ENCODE measurements at places on chromosomes 1 and 21. TPM values are rescaled to one million over a fixed set of nuclear protein-coding genes. Genes with fewer than 3 reads are reported as not detected.

DNA sequence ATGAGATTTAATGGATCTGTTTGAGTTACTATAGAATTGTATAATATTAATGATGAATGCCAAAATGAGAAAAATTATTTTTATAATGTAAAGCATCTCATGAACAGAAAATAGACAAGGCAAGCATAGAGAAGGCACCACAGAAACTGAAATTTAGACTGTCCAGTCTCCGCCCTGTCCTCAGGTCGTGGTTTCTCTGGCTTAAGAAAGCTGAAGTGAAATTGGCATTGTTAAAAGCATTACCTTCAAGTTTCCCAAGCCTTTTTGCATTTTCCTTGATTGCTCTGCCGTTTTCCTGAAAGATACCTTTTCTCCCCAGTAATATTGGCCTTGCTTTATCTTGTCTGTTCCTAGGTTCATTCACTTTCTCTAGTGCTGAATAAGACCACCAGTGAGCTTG is 58.0 kb downstream of the VPS13D start:
- H3K36me3 ChIP-seq, result no peaks in the 10 kb centered on the region
- no peaks in the 10 kb centered on the region for H3K4me1 ChIP-seq
- no peak overlapping the region for H3K27ac ChIP-seq

GRCh38 chr1:188514917-188515316 is 1686.2 kb downstream of the PLA2G4A start:
- no peak for DNase-seq
- H3K4me3 ChIP-seq, result no peak overlapping the region

- peaks cover 5% of the 10 kb centered on the region for H3K4me1 ChIP-seq
- no peak overlapping the region for H3K27ac ChIP-seq
- no peak overlapping the region for H3K4me3 ChIP-seq
- no peaks in the 10 kb centered on the region for H3K27me3 ChIP-seq
These were observed 6.7 kb downstream of the ASH1L start for GRCh38 chr1:155555915-155556314.

- no peak for DNase-seq
- no peak overlapping the region for H3K27ac ChIP-seq
- H3K27me3 ChIP-seq, result no peaks in the 10 kb centered on the region
- peaks cover 2% of the 10 kb centered on the region for H3K4me1 ChIP-seq
These were observed 324.9 kb downstream of the SIPA1L2 start for GRCh38 chr1:232305050-232305449.

The CLCA4 gene
- total RNA-seq, result not detected

- no peak overlapping the region for H3K27ac ChIP-seq
- no peaks in the 10 kb centered on the region for H3K4me1 ChIP-seq
- H3K4me3 ChIP-seq, result no peak overlapping the region
- H3K36me3 ChIP-seq, result no peaks in the 10 kb centered on the region
- DNase-seq, result no peak
These were observed 19.7 kb upstream of the SFT2D2 start for GRCh38 chr1:168206111-168206510.

GRCh38 chr1:154349121-154349520 is 23.8 kb downstream of the ATP8B2 start:
- DNase-seq, result no peak
- H3K36me3 ChIP-seq, result no peaks in the 10 kb centered on the region
- H3K27ac ChIP-seq, result no peak overlapping the region
- H3K4me1 ChIP-seq, result peaks cover 12% of the 10 kb centered on the region
- no peak overlapping the region for H3K4me3 ChIP-seq

DNA sequence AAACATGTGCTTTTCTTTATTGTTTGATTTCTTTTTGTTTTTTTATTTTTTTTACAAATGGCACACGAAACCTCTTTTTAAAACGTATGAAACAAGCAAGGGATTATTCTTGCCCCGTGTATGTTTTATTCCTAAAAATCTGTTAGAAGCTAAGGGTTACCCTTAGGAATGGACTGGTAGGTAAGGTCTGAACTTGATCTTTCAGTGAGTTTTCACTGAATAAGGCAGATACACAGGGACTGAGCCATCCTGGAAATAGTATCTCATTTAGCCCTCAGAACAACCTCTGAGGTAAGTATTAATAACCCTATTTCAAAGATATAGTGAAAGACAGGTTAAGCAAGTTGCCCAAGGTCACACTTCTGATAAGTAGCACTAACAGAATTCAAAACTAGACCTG is 6.0 kb downstream of the CD53 start:
- DNase-seq, result no peak
- H3K4me3 ChIP-seq, result no peak overlapping the region
- no peaks in the 10 kb centered on the region for H3K4me1 ChIP-seq
- H3K27me3 ChIP-seq, result no peaks in the 10 kb centered on the region

GRCh38 chr1:204548265-204548664 is 32.1 kb downstream of the MDM4 start:
- no peak for DNase-seq
- no peaks in the 10 kb centered on the region for H3K36me3 ChIP-seq
- H3K27ac ChIP-seq, result no peak overlapping the region
- no peaks in the 10 kb centered on the region for H3K27me3 ChIP-seq
- no peak overlapping the region for H3K4me3 ChIP-seq

DNA sequence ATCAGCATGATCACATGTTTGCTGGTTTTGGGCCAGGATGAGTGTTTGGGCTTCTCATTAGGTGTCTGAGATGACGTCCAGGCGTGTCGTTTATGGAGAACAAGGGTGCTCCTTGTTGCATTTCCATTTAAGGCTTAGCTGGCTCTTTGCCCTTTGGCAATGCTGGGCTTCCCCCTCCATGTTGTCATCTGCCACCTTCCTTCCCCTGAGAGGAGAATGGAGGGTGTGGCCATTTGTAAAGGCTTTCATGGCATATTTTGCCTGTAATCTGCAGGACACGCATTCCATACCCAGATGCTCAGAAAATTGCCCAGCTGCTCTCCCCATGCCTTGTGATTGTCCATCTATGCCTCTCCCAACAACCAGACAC is 27.7 kb downstream of the PKP1 start:
- no peak overlapping the region for H3K4me3 ChIP-seq
- no peaks in the 10 kb centered on the region for H3K4me1 ChIP-seq

DNA sequence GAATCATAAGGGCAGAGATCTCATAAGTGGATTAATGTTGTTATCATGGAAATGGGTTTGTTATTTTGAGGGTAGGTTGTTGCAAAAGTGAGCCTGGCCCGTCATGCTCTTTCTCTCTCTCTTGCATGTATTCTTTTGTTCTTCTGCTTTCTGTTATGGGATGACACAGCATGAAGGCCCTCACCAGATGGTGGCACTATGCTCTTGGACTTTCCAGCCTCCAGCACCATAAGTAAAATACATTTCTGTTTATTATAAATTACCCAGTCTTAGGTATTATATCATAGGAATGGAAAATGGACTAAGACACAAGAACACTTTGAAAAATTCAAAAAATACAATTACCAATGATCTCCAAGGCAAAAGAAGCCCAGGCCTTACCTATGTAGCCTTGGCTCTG is 676.1 kb downstream of the PTPRU start:
- no peak overlapping the region for H3K27ac ChIP-seq
- no peak overlapping the region for H3K4me3 ChIP-seq
- H3K36me3 ChIP-seq, result no peaks in the 10 kb centered on the region

DNA sequence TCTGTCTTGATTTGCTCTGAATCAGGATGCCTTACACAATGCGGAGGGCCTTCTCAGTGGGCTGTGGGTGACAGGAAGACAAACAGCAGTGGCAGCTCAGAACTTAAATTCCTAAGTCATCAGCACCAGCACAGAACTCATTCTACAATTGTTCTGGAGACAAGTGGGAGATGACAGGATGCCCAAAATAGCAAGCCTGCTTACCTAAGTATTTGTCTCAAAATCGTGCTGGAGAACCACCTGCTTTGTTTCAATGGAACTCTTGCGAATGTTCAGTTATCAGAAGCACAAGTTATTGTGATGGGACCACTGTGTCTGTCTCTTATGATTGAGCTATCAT is 76.1 kb downstream of the VCAM1 start:
- peaks cover 3% of the 10 kb centered on the region for H3K4me1 ChIP-seq
- no peaks in the 10 kb centered on the region for H3K36me3 ChIP-seq
- no peak overlapping the region for H3K27ac ChIP-seq
- no peak overlapping the region for H3K4me3 ChIP-seq
- H3K27me3 ChIP-seq, result no peaks in the 10 kb centered on the region

The LCE6A gene
- total RNA-seq, result not detected

DNA sequence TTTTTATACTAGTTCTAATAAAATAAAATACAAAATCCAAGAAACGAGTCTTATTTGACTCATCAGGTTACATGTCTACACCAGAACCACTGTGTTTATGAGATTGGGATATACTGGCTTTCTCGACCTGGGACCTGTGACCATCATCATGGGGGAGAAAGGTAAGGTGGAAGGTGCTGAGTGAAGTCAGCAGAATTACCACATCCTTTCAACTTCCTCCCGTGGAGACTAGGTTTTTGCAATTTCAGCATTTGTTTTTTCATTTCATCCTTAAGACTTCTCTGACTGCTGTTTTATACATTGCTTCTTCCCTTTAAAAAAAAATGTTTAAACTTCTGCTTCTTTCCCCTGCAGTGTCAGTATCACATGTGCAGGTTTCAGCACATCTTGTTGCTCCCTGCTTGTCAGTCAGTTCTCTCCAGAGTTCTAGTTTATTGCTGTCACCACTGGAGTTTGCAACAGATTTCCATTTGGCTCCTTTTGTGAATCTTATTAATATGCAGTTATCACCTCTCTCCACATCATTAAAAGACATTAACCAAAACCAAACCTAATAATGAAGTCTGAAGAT is 60.4 kb upstream of the HAO2 start:
- no peak overlapping the region for H3K27ac ChIP-seq
- no peak for DNase-seq
- H3K36me3 ChIP-seq, result no peaks in the 10 kb centered on the region
- H3K27me3 ChIP-seq, result no peaks in the 10 kb centered on the region
- H3K4me3 ChIP-seq, result no peak overlapping the region
- no peaks in the 10 kb centered on the region for H3K4me1 ChIP-seq

The HSPB7 gene
- total RNA-seq, result 62.8 TPM

- H3K36me3 ChIP-seq, result no peaks in the 10 kb centered on the region
- no peak overlapping the region for H3K4me3 ChIP-seq
- H3K27ac ChIP-seq, result no peak overlapping the region
- H3K27me3 ChIP-seq, result no peaks in the 10 kb centered on the region
- no peaks in the 10 kb centered on the region for H3K4me1 ChIP-seq
These were observed 10.0 kb downstream of the EXOC8 start for GRCh38 chr1:231327617-231328016.

DNA sequence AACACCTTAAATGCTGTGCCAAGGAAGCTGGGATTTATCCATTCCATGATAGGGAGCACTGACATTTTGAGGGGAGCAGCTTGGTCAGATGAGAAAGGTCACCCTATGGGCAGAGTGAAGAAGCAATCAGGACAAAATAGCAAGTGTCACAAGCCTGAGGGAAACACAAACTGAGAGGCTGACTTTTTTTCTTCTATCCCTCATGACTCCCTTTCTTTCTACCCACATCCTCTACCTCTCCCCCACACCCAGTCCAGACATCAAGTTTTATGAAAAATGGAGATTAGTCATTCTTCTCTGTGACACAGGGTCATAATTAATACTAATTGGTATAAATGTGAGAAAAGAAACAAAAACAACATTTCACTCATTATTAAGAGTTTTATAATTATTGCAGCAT is 103.1 kb downstream of the SLC25A24 start:
- no peak overlapping the region for H3K4me3 ChIP-seq
- no peaks in the 10 kb centered on the region for H3K27me3 ChIP-seq
- H3K4me1 ChIP-seq, result no peaks in the 10 kb centered on the region
- DNase-seq, result no peak

The ERRFI1 gene
- 86.4 TPM for total RNA-seq

DNA sequence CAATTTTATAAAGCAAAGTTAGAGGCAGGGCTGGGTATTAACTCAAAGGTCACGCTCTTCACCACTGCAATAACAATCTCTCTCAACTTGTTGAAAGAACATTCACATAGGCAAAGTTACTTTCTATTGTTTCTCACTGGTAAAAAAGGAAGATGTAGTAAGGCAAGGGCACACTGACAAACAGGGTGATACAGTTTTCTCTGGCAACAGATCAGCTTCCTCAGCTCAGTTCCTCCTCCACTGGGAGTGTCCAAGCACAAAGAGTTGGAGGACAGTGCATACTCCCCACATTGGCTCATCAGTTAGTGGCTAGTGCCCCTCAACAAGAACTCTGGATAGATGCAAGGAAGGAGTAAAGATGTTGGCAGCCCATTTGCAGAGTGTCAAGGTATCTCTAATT is 3.7 kb downstream of the PLPPR4 start:
- no peaks in the 10 kb centered on the region for H3K4me1 ChIP-seq
- no peaks in the 10 kb centered on the region for H3K36me3 ChIP-seq
- H3K27me3 ChIP-seq, result no peaks in the 10 kb centered on the region
- no peak overlapping the region for H3K4me3 ChIP-seq
- no peak for DNase-seq

- no peaks in the 10 kb centered on the region for H3K27me3 ChIP-seq
- no peaks in the 10 kb centered on the region for H3K4me1 ChIP-seq
- no peak for DNase-seq
- no peaks in the 10 kb centered on the region for H3K36me3 ChIP-seq
- no peak overlapping the region for H3K4me3 ChIP-seq
- H3K27ac ChIP-seq, result no peak overlapping the region
These were observed 36.5 kb downstream of the RLF start for GRCh38 chr1:40197656-40198055.

- H3K27ac ChIP-seq, result no peak overlapping the region
- H3K36me3 ChIP-seq, result no peaks in the 10 kb centered on the region
- no peaks in the 10 kb centered on the region for H3K27me3 ChIP-seq
- H3K4me1 ChIP-seq, result peaks cover 3% of the 10 kb centered on the region
- H3K4me3 ChIP-seq, result no peak overlapping the region
These were observed 19.2 kb upstream of the CDK18 start for GRCh38 chr1:205484985-205485967.

GRCh38 chr1:40539338-40539737 is 7.9 kb downstream of the ZNF684 start:
- H3K4me3 ChIP-seq, result no peak overlapping the region
- DNase-seq, result no peak
- H3K27me3 ChIP-seq, result no peaks in the 10 kb centered on the region
- no peaks in the 10 kb centered on the region for H3K4me1 ChIP-seq

GRCh38 chr1:35184495-35185199 is 8.3 kb downstream of the SFPQ start:
- peaks cover 4% of the 10 kb centered on the region for H3K4me1 ChIP-seq
- H3K36me3 ChIP-seq, result no peaks in the 10 kb centered on the region
- H3K27ac ChIP-seq, result no peak overlapping the region
- no peak for DNase-seq

The GSTM5 gene
- 28.6 TPM for total RNA-seq

The AK4 gene
- 13.2 TPM for total RNA-seq

The ADAMTS5 gene
- 13.7 TPM for total RNA-seq

GRCh38 chr21:36320421-36321324 is 676 bp downstream of the MORC3 start:
- peak overlapping the region; percentile 89 for H3K27ac ChIP-seq
- peak overlapping the region; percentile 96 for H3K4me3 ChIP-seq
- peaks cover 7% of the 10 kb centered on the region for H3K4me1 ChIP-seq
- no peaks in the 10 kb centered on the region for H3K27me3 ChIP-seq
- peak; percentile 82 for DNase-seq

DNA sequence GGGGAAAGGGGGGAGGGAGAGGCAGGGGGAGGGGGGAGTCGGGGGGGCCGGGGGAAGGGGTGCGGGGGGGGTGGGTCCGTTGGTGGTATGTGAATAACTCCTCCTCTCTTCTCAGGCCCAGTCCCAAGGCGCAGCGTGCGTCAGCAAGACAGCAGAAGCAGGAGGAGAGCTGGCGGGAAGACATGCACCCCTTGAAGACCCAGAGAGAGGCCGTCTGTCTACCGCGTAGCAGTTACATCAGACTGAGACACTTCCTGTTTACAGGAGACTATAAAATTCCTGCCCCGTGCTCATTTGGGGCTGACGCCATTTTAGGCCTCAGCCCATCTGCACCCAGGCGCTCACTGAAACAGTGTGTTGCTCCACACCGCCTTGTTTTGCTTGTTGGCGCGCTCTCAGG is 55.3 kb downstream of the SETD4 start:
- H3K27ac ChIP-seq, result no peak overlapping the region
- H3K36me3 ChIP-seq, result no peaks in the 10 kb centered on the region
- H3K4me1 ChIP-seq, result no peaks in the 10 kb centered on the region

Measured in ovary (tissue), 10 donors.